Fibroblast of lung (primary cell): ENCODE measurements at places on chromosomes 5 and 9. TPM values are rescaled to one million over a fixed set of nuclear protein-coding genes. Genes with fewer than 3 reads are reported as not detected.
A peak's percentile ranks its signal among the peaks of the same experiment; 100 is the strongest.

C9orf153 gene
- 0.17 and 0.51 TPM in 2 replicates for total RNA-seq

DNA sequence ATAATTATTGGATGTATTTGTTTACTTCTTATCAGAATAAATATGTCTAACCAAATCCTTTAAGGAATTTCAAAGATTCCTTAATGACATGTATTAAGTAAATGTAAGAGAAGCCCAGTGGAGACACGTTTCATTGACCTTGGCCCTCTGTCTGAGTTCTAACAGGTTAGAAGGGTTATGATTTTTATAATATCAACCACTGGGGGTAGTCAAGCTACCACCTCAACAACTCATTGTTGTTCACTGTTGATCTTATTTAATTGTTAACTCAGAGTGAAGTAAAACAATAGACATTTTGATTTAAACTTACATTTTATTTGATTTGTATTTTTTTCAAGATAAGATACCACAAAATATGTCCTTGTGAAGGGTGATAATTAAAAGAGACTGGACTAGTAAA lies 499.2 kb upstream of the COX7C start:
- DNase-seq = no peak

GRCh38 chr5:139199321-139199720 lies 1.2 kb upstream of the SIL1 start:
- no peak for DNase-seq

DNA sequence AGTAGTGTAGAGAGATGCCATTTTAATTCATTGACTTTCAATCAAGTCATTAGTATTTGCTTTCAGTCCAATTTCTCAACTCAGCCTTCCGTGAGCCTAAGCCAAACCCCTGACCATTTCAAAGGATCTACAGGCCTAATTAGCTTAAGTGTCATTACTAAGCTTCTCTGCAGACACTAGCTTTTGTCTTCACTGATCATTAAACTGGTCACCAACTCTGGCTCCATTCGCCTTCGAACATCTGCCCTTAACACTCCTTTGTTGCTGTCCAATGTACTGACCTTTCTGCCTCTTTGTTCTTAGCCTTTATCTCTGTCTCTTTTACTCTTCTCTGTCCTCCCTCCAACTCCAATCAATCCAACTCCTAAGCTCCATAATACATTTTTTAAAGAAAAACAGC lies 299.3 kb downstream of the DIRAS2 start:
- no peak for DNase-seq

CLINT1 gene
- total RNA-seq = 65.2 and 82.4 TPM in 2 replicates

GRCh38 chr5:151094030-151094851 lies 13.4 kb upstream of the TNIP1 start:
- peak; percentile 23 for DNase-seq

- peak; percentile 36 for DNase-seq
Observed at GRCh38 chr5:16461026-16461425, 4.6 kb downstream of the ZNF622 start.

DNA sequence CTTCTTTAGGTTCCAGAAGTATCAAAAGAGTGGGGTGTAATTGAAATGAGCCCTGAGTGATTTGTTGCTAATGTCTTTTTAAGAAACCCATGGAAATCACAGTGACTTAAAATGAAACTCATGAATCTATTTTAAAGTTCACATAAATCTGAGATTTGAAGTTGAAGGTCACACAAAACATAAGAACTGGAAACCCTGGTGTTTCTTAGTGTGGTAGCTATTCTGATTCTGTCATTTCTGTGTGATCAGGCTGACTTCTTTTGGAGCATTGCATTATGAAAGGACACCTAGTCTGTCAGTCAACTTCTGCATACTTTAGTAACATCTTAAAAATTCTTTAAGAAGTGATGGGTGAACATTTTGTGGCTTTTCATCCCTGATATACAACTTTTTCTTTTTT lies 448.8 kb downstream of the TLE4 start:
- DNase-seq = no peak

NTRK2 gene
- 0.26 and 0.66 TPM in 2 replicates for total RNA-seq

- no peak for DNase-seq
Observed at GRCh38 chr5:53073348-53073747, 36.2 kb downstream of the MOCS2 start.

SUB1 gene
- 76.5 and 88.0 TPM in 2 replicates for total RNA-seq

GPR150 gene
- under 0.01 and 0.33 TPM in 2 replicates for total RNA-seq

TMEM174 gene
- not detected in 2 replicates for total RNA-seq

DNA sequence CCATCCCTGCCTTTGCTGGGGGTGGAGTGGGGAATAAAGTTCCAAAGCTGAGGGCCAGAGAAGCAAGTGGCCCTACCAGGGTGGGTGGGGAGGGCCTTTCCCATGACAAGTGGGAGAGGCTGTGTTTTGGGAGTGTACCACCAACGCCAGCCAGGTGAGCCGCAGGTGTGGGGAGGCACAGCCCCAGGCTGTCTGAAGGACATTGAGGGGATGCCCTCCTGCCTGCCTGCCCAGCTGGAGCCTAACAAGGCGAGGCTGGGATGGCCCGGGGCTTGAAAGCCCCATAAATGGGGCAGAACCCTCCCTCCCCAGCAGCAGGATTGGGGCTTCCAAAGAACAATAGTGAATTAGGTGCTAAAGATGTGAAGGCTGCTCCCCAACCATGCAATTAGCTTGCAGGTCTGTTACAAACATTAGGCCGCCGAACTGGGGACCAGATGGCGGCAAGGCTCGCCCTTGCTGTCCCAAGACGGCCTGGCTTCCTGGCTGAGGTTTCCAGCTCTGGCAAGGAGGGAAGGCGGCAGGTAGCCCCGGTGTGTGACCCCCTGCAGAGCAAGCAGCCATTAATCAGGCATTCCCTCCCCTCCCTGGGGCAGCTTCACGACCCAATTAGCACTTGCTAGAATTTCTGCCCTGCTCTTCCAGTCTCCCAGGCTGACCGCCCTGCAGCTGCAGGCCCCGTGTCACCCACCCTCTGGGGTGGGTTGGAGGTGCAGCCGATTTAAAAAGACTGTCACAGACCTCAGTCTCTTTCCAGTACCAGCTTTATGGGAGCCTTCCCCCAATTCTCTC lies 42.9 kb downstream of the FGF18 start:
- no peak for DNase-seq

DNA sequence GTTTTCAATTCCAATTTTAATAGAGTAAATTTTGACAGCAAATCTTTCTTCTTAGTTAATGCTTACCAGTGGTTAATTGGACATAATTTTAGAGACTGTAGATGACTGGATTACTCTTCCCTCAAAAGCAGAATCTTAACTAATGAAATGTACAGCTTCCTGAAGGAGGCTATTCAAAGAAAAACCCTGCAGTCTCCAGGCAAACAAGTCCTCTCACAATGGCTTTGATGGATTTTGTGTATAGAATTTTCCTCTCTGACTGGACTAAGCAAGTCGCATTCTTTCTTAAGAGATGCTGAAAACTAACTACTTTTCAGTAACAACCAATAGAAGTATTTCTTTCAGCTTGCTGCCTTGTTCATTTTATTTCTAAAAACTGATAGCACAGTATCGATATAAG lies 35.7 kb upstream of the TMED7 start:
- no peak for DNase-seq

DNA sequence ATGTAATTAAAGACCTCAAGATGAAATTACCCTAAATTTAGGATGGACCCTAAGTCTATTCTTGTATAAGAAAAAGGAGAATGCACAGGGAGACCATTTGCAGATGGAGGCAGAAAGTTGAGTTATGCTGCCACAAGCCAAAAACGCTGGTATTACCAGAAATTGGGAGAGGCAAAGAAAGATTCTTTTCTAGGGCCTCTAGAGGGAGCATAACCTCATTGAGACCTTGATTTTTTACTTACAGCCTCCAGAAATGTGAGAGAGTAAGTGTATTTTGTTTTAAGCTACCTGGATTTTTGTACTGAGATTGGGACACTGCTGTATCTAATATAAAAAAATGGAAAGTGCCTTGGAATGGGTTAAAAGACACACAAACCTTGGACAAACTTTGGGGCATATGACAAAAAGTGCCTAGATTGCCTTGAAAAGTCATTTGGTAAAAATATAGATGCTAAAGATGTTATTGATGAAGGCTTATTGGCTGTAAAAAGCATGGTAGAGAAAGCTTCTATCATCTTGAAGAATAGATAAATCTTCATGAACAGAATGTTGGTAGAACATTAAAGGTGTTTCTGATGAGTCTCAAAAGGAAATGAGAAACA lies 174.7 kb upstream of the PRDM9 start:
- peak; percentile 51 for DNase-seq

- DNase-seq = no peak
Observed at GRCh38 chr5:104538734-104539133, 976.1 kb upstream of the NUDT12 start.

NR5A1 gene
- not detected in 2 replicates for total RNA-seq

GRCh38 chr9:14957109-14957508 lies 46.9 kb upstream of the FREM1 start:
- DNase-seq = no peak

- no peak for DNase-seq
Observed at GRCh38 chr9:122392714-122393113, 21.9 kb downstream of the PTGS1 start.

DNA sequence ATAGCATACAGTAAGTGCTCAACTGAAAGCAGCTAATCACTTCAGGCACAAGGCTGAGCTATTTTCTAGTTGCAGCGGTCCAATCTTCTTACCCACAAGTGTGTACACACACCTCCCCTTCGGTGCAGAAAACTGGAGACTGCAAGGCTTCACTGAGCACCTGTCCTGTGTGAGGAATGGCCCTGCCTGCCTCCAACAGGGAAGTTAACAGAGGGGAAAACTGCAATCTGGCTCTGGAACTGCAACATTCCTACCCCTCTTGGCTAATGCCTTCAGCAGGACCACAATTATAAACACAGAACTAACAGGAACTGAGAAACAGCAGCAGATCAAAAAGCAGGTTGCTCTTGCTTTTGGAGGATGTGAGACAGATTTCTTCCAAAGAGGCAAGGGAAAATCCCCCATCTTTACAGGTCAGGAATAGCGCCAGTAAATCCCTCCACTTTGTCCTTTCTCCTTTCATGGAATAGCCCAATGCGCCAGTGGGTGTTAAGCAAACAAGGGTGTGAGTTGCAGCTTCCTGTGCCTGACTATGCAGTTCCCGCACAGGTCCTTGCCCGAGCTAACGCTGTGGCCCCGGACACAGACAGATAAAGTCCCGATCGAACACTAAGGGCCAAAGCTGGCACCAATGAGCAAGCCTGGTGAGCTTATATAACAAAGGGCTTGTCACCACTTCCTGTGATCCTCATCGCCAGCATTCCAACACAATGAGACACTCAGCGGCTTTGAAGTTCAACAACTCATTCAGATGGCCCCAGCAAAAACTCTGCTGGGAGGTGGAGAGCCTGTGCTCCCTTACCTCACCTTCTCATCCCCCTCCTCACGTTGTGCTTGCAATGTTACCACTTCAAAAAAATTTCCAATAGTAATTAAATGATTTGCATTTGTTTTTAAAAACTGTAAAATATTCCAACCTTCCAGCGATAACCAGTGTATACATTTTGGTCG lies 21.5 kb downstream of the SHB start:
- peak; percentile 78 for DNase-seq

DNA sequence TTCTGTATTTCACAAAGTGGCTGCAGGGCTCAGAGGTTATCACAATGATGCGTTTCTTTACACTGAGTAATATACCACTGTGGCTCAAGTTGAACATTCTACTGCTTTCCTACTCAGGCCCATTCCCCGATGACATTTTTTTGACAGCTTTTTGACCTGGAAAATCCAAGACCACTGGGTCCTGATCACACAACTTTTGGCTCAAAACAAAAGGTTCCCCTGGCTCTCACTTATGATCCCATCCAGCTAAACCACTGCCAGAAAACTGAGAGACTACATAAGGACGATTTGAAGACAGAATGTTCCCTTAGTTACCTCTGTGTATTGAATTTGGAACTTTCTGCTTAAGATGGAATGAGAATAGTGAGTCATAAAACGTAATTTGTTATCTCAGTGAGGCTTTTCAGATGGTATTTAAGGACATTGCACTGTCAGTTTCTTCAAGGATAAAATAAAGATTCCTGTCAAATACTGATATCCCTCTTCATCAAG lies 78.0 kb upstream of the FBXL7 start:
- peak; percentile 5 for DNase-seq

PLCXD3 gene
- total RNA-seq = 0.26 and 1.3 TPM in 2 replicates

DNA sequence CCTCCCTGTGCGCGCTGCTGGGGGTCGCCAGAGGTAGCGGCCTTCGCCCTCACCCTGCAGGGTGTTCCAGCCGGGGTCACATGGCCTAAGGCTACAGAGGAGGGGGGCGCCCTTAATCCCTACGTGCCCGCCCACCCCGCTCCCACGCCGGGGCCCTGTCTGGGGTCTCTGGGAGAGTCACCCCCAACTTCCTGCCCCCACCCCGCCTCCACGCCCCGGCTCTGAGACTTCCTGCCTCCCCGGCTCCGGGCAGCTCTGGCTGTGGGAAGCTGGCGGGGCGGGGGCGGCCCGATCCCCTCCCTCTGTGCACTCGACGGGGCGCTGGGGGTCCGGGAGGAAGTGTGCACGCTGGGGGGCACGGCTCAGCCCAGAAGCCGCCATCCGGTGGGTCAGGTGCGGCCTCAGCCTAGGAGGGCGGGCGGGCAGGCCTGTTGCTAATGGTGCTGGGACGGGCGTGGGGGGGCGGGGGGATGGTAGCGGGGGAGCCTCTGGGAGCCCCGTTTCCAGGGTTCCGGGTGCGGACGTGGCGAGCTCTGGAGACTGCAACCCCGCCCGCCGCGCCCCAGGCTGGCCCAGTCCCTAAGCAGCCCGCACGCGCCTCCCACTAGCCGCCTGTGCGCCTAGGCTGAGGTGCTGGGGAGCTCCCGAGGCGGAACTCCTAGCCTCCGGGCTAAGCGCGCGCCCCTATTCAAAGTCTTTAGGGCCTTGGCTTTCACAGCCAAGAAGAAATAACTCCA lies 61.6 kb downstream of the CXXC5 start:
- DNase-seq = no peak

DNA sequence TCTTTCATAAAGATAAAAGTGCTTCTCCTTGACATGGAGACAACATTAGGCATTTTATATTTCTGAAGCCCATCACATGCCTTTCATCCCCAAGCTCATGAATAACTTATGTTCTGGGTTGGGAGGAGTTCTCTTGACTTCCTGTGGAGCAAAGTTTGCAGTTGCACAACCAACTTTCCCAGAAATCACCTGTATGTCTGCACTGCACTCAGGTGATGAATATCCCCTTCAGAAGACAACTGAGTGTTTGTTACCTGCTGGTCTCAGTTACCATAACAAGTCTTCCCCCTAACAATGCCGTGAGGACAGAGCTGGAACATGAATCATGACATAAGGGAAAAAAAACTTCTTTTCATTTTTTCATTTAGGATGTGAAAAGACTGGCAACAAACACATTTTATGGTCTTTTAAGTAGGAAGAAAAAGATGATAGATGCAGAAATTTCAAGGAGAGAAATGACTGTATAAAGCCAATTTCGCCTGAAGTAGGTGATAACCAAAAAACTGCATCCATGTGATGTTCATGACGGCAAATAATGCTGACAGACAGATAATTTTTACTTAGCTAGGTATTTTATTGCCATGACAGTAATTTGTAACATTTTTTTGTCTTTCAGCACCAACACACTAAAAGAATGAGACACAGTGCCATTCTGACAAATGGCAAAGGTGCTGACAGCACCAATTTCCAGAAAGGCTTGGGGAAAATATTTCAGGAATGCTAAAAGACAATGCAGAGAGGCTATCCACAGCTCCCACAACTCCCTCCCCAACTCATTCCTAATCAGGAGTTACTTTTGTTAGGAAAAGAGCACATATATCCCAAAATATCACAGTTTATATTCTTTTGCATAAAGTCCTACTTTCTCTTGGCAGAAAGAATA lies 656.3 kb downstream of the PRELID2 start:
- DNase-seq = peak; percentile 6
